ENCODE measurements at places on chromosomes 16 and 17. TPM values are rescaled to one million over a fixed set of nuclear protein-coding genes. Genes with fewer than 3 reads are reported as not detected.
A peak's percentile ranks its signal among the peaks of the same experiment; 100 is the strongest.

DNA sequence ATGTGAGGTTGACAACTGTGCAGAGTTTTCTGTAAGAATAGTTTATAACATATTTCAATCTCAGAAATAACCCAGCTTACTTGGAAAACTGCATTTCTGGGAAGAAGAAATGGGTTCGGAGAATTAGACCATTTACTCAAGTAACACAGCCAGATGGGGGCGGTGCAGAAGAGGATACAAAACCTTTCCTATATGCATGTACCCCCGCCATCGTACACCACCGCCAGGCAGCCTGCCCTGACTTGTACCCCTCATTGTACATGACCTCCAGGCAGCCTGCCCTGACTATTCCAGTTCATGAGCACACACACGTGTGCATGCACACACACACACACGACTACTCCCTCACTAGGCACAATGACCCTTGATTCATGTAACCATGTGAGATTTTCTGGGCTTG, 154.0 kb downstream of the C16orf78 start:
- DNase-seq: no peak

CSH1 gene
- not detected for total RNA-seq

NXPH3 gene
- 7.5 TPM for total RNA-seq

GRCh38 chr16:4623593-4623992, 1.0 kb upstream of the MGRN1 start:
- no peak for DNase-seq

GRCh38 chr16:68668266-68668665, 23.2 kb downstream of the CDH3 start:
- no peak for DNase-seq

GRCh38 chr16:65981057-65981456, 385.4 kb upstream of the CDH5 start:
- no peak for DNase-seq

DNA sequence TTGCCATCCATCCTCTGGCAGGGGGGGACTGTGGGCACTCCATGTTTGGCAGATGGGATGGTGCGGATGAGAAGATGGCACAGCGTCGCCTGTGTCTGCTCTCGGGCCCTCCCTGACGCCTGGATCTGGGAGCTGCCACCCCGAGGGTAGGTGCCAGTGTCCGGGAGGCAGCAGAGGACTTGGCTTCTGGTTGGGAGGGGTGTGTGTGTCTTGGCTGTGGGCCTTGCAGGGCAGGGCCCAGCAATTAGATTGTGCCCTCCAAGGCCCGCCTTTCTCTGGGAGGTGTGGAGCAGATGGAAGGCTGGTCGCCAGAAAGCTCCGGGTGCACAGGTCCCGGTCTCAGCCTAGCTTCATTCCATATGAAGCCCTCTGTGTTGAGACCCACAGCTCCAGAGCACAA, 1.4 kb downstream of the RAP1GAP2 start:
- DNase-seq: no peak

SPEM2 gene
- total RNA-seq: not detected

C1QTNF8 gene
- total RNA-seq: not detected

DNA sequence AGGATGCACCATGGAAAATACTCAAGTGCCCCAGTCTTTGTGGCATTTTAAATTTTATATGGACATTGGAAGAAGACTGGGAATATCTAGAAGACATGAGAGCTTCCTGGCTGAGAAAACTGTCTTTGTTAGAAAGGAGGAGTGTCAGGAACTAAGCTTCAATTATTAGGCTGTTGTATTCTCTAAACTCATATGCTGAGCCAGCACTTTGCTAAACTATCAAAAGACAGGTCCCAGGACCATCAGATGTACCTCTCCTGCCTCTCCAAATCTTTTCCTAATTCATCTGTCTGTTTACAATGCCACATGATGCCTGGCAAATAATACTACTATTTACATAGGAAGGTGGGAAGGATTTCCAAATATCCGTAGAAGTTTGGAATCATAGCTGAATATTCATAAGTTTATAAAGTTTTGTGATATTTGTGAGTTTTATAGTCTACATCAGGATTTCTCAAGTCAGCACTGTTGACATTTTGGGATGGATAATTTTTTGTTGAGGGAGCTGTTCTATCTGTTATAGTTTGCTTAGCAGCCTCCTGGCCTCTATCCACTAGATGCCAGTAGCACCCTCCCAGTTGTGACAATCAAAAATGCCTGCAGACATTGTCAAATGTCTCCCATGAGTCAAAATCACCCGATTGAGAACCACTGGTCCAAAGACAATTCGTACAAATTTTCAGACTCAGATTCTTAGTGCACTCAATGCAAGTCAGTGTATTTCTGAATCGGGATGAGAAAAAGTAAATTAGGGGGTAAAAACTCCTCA, 61.2 kb upstream of the NETO2 start:
- DNase-seq: no peak

DNA sequence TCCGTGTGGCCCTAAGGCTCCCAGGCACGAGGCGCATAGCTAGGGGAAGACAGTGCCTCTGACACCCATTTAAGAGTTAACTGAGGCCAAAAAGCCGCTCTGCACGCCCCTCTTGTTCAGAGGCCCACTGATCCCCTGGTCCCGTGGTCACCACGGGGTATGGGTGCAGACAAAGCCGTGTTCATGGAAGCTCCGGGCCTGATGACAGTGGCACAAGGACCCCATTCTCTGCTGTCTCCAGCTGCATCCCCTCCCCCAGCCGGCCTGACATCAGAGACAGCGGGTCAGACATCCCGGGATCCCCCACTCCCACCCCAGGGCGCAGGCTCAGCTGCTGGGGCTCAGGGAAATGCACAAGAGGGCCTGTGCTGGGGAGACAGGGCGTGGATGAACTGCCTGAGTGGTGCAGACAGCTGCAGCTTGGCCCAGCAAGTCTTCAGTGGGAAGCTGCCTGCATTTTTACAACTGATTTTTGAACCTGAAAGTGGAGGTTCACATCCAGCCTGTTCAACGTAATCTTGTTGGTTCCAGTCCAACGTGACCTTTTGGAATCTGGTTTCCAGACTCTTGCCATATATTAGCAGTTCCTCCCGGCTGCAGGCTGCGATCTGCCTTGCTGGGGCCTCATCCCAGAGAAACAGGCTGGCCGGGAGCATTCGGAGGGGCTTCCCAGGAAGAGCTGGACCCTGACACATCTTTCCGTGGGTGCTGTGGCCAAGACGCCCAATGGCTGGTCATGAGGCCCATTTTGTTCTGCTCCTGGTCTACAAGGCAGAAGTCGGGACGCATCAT, 9.7 kb upstream of the BAHCC1 start:
- no peak for DNase-seq

DNA sequence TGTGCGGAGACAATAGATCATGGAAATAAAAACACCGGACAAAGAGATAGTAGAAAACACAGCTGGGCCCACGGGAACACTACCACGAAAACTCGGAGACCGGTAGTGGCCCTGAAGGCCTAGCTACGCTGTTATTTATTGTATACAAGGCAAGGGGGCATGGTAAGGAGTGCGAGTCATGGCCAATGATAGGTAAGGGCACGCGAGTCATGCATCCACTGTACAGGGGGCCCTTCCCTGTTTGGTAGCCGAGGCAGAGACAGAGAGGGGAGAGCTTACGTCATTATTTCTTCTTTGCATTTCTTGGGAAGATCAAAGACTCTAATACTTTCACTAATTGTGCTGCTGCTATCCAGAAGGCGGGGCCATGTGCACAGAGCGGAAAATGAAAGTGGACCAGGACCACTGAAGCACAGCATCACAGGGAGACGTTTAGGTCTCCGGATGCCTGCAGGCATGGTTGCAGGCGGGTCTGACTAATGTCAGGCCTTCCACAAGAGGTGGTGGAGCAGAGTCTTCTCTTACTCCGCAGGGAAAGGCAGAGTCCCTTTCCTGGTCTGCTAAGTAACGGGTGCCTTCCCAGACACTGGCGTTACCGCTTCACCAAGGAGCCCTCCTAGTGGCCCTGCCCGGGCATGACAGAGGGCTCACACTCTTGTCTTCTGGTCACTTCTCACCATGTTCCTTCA, 74.4 kb upstream of the ARL4D start:
- DNase-seq: no peak

DNA sequence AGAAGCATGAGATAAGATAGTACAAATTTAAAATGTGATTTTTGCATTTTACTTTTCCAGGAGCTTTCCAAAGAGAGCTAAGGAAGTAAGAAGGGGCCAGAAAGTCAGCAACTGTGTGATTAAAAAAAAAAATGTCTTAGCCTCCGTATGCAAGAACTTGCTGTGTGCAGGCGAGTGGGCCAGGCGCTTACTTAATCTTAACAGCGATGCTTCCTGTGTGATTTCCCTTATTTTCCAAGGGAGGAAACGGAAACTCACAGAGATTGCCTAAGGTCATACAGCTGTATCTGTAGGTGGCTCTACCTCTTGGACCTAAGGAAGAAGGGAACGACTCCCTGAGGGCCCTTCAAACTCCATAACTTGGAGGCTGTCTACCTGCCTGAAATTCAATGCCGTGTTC, 11.1 kb downstream of the HS3ST3B1 start:
- no peak for DNase-seq

GRCh38 chr16:8675183-8676159, 1.1 kb downstream of the ABAT start:
- DNase-seq: no peak

TRPV2 gene
- total RNA-seq: 11.3 TPM

LGALS9 gene
- 30.1 TPM for total RNA-seq

DNA sequence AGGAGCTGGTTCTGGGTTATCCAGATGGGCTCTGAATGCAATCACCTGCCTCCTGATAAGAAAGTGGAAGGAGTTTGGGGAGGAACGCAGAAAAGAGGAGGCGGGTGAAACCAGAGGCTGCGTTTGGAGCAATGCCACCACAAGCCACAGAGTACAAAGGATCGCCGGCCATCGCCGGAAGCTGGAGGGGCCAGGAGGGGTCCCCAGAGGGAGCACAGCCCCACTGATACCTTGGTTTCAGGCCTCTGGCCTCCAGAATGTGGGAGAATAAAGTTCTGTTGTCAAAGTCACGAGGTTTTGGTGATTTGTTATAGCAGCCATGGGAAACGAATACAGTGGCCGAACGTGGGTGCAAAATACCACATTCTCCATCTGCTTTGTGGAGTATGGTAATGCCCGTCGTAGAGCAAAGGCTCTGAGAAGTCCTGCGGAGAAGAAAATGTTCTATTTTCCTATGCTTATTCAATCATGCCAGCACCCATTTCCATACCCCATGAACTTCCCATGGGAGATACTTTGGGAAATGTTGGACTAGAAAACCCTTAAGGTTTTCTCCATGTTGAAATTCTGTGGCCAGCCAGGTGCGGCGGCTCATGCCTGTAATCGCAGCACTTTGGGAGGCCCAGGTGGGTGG, 51.4 kb downstream of the ZDHHC7 start:
- DNase-seq: no peak

CD300A gene
- 6.2 TPM for total RNA-seq

DNA sequence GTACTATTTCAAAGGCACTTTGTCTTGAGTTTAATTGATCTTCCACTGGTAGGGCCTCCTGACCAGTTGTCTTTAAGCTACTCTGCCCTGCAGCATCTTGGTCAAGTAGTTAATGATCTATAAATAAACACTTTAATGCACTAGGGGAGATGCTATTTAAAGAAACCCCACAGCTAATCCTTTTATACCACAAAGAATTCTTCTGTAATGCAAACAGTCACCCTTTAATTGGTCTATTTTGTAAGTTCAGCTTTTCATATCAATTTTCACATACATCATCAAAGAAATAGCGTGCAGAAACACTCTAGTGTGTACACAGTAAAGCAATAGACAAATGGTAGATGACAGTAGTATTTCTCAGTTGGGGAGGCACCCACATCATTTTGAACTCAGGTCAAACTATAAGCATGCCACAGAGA, 70.3 kb downstream of the PMP22 start:
- DNase-seq: no peak

GRCh38 chr17:49505854-49506253, 10.8 kb downstream of the NGFR start:
- no peak for DNase-seq

DNA sequence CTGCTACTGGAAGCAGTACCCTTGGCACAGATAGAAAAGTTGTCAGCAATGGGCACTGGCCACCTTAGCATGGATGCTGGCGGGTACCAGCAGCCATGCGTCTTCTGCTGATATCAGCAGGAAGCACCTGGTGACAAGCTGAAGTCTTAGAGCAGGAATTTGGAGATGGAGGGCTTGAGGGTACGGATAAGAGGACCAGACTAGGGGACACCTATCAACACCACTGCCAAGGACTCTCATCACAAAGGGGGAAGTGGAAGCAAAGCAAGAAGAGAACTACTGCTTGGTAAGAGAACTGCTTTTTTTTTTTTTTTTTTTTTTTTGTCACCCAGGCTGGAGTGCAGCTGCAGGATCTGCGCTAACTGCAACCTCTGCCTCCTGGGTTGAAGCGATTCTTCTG, 35.4 kb upstream of the LYRM9 start:
- DNase-seq: no peak

- no peak for DNase-seq
Observed at GRCh38 chr16:22014271-22014873, 6.5 kb downstream of the MOSMO start.

GRCh38 chr17:76641501-76641900, 2.1 kb downstream of the ST6GALNAC1 start:
- no peak for DNase-seq

GP2 gene
- not detected for total RNA-seq

GRCh38 chr17:34485999-34486398, 93.4 kb upstream of the TMEM132E start:
- no peak for DNase-seq

NPTX1 gene
- total RNA-seq: 0.32 TPM

GOSR1 gene
- total RNA-seq: 32.1 TPM

NECAB2 gene
- not detected for total RNA-seq

GFAP gene
- total RNA-seq: 4.2 TPM

DNA sequence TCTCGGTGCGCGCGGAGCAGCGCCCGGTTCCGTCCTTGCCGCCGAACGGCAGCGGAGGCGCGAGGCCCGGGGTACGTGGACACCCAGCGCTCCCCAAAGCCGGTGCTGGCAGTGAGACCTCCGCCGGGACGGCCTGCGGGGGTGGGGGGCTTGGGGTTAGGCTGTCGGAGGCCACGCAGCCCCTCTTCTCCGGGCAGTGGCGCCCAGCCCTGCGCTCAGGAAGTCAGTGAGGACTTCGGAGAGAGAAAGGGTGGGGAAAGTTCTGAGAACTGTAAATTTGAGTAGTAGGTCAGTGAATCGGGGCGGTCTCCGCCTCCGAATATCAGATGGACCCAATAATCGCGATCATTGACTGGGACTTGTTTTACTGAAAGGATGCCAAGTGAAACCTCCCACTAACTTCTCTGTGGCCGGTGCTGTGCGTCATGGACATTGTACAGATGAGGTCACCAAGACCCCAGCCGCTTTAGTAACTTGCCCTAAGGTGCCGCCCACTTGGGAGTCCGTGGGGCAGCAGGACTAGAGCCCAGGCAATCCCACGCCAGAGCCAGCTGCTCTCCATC, 468 bp downstream of the IL4R start:
- DNase-seq: peak; percentile 66

Data from breast epithelium (tissue), 4 donors.